Mesenchymal stem cell (in vitro differentiated cells and primary cell): ENCODE measurements at places on chromosomes 12 and 14.
A peak's percentile ranks its signal among the peaks of the same experiment; 100 is the strongest.

DNA sequence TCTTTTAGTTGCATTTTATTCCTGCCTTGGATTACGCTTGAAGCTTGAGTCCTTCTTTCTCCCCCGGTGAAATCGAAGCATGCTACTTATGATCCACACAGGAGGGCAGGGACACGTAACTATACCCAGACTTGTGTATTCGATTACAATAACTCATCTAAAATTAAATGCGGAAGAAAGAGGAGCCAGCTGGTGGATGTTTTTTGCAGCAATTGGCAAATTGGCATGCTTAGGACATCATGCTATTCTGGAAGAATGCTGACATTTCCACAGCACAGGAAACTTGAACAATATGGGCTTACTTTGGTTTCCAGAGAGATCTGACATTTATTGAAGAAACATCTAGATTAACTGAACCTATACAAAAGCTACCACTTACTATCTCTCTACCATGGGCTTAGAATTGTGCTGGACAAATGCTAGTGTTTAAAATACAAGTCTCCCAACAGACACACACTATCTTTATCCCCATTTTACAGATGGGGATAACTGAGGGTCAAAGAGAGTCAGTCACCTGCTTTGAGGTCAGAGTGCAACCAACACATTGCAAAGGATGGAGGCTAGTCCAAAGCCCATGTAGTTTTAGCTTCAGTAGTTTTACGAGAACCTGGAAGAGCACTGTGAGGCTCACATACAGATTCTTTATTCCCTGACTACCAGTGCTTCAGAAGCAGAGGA is 36.3 kb downstream of the LGMN start:
- H3K36me3 ChIP-seq = peaks cover 22% of the 10 kb centered on the region
- H3K27ac ChIP-seq = no peak overlapping the region
- no peaks in the 10 kb centered on the region for H3K27me3 ChIP-seq
- H3K4me3 ChIP-seq = no peak overlapping the region

DNA sequence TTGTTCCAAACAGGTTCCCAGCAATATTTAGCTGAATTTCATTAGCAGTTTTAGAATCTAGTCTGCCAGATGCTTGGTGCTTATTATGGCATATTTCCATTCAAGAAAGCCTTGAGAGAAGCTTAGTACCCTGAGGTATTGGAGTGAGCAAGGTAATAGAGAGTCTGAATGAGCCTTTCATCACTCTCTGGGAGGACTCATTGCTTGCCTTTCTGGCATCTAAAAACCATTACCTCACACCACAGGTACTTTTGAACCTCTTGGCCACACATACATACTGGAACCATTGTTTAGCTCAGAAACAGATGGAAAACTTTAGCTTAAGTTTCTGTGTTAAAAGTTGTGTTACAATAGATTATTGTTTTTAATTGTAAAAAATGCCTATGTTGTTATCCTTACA is 27.4 kb upstream of the KCNH3 start:
- peaks cover 1% of the 10 kb centered on the region for H3K36me3 ChIP-seq
- no peaks in the 10 kb centered on the region for H3K27me3 ChIP-seq
- DNase-seq = no peak
- H3K4me3 ChIP-seq = no peak overlapping the region
- peaks cover 9% of the 10 kb centered on the region for H3K4me1 ChIP-seq

DNA sequence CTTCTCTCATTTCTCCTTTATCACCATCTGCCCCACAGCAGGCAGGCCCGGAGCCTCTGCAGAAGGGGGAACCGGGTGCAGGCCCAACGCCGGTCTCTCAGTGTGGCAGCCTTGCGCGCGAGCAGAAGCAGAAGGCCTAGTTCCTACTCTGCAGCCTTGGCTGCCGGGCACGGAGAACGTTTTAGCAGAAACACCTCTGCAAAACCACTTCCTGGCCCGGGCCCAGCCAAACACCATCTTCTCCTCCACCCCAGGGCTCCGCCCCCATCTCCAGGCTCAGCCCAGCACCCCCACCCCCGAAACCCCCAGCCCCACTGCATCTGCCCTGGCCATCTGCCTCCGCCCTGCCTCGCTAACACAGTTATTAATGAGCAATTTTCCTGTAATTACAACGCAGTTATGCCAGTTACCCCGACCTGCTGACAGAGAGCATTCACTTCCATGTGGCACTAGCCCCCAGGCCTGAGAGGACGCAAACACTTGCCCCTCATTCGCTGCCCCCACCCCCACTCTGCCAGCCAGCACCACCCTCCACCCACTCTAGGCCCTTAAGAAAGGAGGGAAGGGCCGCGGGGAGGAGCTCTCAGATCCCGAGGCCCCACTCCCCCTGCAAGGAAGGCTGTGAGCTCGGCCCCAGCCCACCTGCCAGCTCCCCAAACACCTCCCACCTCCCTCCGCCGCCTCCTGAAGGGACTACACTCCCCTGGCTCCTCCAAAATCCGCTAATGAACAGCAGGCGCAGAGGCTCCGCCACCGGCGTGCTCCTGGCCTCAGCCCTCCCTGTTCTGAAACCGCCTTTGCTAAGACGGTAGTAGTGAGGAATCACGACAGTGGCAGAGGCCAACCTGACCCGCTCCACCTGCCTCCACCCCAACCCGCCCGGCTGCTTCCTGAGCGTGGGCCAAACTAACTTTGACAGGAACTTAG is 44.7 kb upstream of the FBRSL1 start:
- no peak for DNase-seq
- H3K4me1 ChIP-seq = no peaks in the 10 kb centered on the region
- H3K4me3 ChIP-seq = peak overlapping the region; percentile 73
- H3K36me3 ChIP-seq = no peaks in the 10 kb centered on the region

DNA sequence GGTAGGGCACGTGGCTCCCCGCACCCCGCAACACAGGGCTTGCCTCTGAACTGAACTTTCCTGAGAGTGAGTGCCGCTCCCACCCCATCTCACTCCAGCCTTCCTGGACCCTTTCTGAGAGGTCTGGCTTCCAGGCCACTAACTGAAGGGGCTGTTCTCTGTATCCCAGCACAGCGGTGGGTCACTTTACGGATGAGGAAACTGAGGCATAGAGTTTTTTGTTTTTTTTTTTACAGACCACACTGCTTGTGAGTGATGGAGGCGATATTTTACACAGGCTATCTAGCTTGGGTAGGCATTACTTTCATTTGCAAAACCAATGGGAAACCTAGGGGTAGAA is 1.2 kb upstream of the TGFB3 start:
- peak overlapping the region; percentile 55 for H3K4me3 ChIP-seq
- no peaks in the 10 kb centered on the region for H3K27me3 ChIP-seq
- H3K36me3 ChIP-seq = no peaks in the 10 kb centered on the region
- H3K4me1 ChIP-seq = peaks cover 33% of the 10 kb centered on the region
- H3K27ac ChIP-seq = no peak overlapping the region

DNA sequence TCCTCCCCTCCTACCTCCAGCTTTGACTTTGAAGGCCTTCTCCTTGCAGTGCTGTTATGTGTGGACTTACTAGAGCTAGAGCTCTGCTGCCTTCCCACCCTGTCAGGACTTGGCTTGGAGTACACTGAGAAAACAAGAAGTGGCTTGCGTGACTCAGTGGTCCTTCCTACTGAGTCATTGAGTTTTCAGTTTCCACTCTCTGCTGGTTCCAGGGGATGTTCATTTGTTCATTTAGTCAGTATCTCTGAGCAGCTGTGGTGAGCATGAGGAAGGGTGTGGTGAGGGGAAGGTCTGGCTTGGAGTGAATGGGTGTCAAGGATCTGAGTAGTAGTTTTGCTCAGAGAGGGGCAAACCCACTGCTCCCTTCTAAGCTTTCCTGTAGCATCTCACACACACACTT is 17.2 kb upstream of the ELK3 start:
- H3K36me3 ChIP-seq = no peaks in the 10 kb centered on the region
- no peak overlapping the region for H3K27ac ChIP-seq
- H3K4me3 ChIP-seq = no peak overlapping the region
- no peaks in the 10 kb centered on the region for H3K4me1 ChIP-seq
- DNase-seq = no peak

DNA sequence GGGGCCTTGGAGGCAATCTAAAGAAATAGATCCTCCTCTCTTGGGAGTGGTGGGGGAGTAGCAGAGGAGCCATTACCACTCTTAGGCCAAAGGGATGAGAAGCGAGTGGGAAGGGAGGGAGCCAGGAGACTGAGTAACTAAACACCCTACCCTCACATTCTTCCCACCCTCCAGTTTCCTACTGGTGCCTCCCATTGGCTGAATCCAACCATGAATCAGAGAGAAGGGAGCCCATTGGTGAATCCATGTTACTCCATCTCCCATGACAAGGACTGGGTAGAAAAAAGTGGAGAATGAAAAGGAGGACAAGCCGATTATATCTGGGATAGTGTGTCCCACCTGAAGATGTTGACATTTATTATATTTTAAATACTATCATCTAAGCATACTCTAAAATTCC is 76.8 kb upstream of the LHX5 start:
- H3K36me3 ChIP-seq = no peaks in the 10 kb centered on the region
- H3K4me3 ChIP-seq = no peak overlapping the region
- H3K27ac ChIP-seq = no peak overlapping the region
- no peaks in the 10 kb centered on the region for H3K4me1 ChIP-seq
- no peak for DNase-seq
- peaks cover 10% of the 10 kb centered on the region for H3K27me3 ChIP-seq

- no peak overlapping the region for H3K27ac ChIP-seq
- peaks cover 9% of the 10 kb centered on the region for H3K27me3 ChIP-seq
- H3K4me1 ChIP-seq = peaks cover 1% of the 10 kb centered on the region
- DNase-seq = no peak
- no peak overlapping the region for H3K4me3 ChIP-seq
Observed at GRCh38 chr12:67541625-67541991, 106.9 kb upstream of the DYRK2 start.

DNA sequence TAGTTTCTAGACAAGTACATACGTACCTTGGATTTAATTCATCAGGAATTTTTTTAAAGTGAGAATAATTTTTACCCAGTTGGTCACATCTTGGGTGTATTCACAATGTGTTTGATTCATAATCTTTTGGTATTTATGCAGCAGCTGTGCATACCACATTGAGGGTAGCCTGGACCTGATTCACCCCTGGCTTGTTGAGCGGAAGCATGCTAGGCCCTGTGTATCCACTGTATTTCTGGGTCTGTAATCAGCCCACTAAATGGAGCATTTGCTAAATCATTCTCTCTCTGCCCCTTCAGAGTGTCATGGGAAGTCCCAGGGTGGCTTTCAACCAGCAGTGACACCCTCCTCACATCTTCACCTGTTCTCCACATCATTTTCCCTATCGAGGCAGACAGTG is 203.8 kb upstream of the RGS6 start:
- no peak overlapping the region for H3K4me3 ChIP-seq
- no peak for DNase-seq
- peaks cover 3% of the 10 kb centered on the region for H3K4me1 ChIP-seq
- H3K27me3 ChIP-seq = no peaks in the 10 kb centered on the region

- H3K36me3 ChIP-seq = peaks cover 10% of the 10 kb centered on the region
- no peak overlapping the region for H3K4me3 ChIP-seq
- no peak for DNase-seq
- H3K27ac ChIP-seq = no peak overlapping the region
Observed at GRCh38 chr14:73263606-73264005, 26.3 kb downstream of the PAPLN start.

DNA sequence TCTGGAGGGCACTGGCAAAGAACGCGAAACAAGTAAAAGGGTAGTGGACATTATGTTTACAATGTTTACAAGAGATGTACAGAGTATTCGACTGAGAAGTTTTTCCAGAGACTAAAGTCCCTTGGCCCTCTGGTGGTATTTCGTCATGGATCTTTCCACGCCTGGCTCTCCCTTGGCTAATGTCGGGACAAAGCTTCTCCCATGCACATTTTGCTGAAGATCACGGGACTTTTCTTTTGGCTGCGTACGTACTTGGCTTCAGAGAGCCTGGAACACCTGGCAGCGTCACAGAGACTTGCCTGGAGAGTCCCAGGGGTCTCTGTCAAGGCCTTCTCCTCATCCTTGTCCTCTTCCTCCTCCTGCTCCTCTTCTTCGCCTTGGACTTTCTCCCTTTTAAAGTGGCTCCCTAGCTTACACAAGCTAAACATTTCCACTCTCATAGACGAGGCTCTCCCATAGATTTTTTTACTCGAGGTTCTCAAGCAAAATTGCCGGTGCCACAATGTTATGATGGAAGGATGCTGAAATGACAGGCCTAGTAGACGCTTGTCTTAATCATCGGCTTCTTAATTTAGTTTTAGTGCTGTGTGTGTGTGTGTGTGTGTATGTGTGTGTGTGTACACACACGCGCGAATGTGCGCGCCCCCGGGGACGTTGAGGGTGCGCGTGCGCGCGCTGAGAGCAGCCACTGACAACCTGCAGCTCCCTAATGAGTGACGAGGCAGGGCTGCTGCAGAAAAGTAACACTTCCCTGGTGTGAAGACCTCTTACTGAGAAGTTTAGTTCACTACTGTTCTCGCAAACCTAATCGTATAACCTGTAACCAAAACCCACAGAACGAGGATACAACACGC is 4.9 kb upstream of the FOXG1 start:
- H3K27me3 ChIP-seq = peaks cover 96% of the 10 kb centered on the region
- no peak overlapping the region for H3K4me3 ChIP-seq

DNA sequence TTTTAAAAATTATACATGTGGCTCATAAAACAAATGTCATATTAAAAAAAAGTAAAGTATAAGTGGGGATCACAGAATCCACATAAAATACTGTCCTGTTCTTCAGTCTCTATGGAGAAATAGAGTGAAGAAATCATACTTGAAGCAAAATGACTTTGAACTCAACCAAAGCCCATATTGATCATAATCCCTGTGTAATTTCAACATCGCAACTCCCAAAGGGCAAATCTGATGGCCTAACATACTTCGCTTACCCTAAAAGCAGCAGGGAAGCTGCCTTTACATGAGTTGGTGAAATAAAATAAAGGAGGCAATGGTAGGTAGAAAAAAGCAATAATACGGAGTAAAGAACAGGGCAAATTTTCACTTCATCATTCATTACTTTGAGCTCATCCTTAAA is 101.8 kb downstream of the CEP128 start:
- H3K27me3 ChIP-seq = no peaks in the 10 kb centered on the region
- H3K4me1 ChIP-seq = no peaks in the 10 kb centered on the region
- H3K36me3 ChIP-seq = no peaks in the 10 kb centered on the region
- H3K27ac ChIP-seq = no peak overlapping the region
- no peak for DNase-seq
- H3K4me3 ChIP-seq = no peak overlapping the region

GRCh38 chr12:19542606-19543005 is 103.3 kb downstream of the AEBP2 start:
- no peak overlapping the region for H3K27ac ChIP-seq
- no peaks in the 10 kb centered on the region for H3K27me3 ChIP-seq
- no peaks in the 10 kb centered on the region for H3K36me3 ChIP-seq

GRCh38 chr12:116026768-116027550 is 250.5 kb downstream of the MED13L start:
- H3K27ac ChIP-seq = no peak overlapping the region
- no peak overlapping the region for H3K4me3 ChIP-seq
- H3K36me3 ChIP-seq = peaks cover 6% of the 10 kb centered on the region
- no peaks in the 10 kb centered on the region for H3K27me3 ChIP-seq

DNA sequence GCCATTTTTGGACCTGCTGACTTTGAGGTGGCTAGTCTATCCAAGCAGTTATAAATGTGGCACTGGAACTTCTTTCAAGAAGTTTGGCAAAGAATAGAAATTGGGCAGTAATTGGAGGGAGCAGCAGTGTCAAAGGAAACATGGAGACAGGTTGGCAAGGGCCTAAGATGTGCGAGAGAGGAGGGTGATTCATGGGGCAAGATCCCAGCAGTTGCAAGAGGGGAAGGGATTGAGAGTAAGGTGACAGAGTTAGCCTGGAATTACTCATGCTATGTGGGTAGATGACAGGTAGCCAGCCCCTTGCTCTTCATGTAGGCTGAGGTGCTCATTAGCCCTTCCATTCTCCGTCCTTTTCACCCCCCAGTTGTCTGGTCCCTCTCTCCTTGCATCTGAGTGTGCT is 42.2 kb downstream of the FBXL14 start:
- peaks cover 9% of the 10 kb centered on the region for H3K36me3 ChIP-seq
- peak overlapping the region; percentile 3 for H3K27ac ChIP-seq
- DNase-seq = no peak
- no peaks in the 10 kb centered on the region for H3K27me3 ChIP-seq
- H3K4me1 ChIP-seq = peaks cover 25% of the 10 kb centered on the region

GRCh38 chr12:90216815-90217214 is 508.2 kb upstream of the ATP2B1 start:
- H3K36me3 ChIP-seq = no peaks in the 10 kb centered on the region
- H3K27ac ChIP-seq = peak overlapping the region; percentile 61
- H3K4me1 ChIP-seq = no peaks in the 10 kb centered on the region
